ENCODE measurements at places on chromosomes 12 and 14.

DNA sequence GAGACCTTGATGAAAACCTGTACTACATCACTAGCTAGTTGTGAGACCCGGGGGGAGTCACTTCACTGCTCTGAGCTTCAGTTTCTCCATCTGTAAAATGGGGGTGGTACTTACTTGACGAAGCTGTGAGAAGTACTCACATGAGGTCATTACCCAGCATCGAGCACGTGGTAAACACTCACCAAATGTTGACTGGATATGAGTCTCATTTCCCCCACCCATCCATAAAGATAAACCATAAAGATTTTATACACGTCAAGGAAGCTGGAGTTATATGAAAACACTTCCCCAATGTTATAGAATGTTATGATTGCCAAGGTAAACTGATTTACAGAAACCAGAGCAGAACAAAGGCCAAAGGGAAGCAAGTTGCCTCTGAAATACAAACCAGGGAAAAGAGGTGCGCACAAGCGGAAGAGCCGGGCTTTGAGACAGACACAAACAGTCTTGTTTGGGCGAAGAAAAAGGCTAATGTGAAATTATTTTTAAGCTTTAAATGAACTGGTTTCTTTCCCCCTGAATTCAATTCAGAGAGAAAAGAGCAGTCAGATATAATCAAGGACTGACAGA, 536.8 kb downstream of the MED13L start:
- no peak for DNase-seq

GRCh38 chr12:121107681-121108080, 25.0 kb upstream of the P2RX7 start:
- no peak for DNase-seq

DNA sequence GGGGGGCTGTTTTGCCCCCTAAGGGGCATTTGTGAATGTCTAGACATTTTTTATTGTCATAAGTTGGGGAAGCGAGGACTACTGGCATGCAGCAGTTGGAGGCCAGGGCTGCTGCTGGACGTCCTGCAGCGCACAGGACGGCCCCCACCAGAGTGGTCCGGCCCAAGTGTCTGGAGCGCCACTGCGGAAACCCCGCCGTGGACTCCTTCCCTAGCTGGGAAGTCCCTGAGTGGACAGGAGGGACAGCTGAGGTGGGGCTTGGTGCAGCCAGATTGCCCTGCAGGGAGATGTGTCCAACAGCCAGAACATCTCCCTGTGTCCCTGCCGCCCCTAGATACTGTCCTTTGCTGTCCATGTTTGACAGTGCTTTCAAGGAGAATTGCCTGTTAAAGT, 5.5 kb downstream of the CKB start:
- DNase-seq, result no peak

DNA sequence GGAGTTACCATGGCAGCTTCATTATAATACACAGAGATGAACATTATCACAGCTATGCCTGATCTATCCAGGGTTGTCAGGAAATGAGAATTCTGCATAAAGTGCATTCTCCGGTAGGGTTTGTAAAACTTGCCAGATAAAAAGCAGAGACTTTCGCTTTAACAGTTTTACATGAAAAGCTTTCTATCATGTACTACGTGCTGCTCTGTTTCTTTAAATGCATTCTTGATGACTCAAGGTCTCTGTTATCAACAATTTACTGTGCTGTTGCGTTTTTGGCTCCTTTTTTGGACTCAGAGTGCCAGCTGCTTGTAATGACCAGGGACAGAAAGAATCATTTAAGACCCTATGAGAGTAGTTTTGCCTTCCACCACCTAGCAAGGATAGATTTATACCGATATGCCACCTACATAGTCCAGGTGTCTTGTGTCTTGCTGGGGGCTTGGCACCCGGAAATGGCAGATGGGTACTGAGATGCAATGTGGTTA, 371.2 kb downstream of the BTG1 start:
- no peak for DNase-seq

- no peak for DNase-seq
These were observed 18.1 kb upstream of the FBRSL1 start for GRCh38 chr12:132471858-132472255.

DNA sequence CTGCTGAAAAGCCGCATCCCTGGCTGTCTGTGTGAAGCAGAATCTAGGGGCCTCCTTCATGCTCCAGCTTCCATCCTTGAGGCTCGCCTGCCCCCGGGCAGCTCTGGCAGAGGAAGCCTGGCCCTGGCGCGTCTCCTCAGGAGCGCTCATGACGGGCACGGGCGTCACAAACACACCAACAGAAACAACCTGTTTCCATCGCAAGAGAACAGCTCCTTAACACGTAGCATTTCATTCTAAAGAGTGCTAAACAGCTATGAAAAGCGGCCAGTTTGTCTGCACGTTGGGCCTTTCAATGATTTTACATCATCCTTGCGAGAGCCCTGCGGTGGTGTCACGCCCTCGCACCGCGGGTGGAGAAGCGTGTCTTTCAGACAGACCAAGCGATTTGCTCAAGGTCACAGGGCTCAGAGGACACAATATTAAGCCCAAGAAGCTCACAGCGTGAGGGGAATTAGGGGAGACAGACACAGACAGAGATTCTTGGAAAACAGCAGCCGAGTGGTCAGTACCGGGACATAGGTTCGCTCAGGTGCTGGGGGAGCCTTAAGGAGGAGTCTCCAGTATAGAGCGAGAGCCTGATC, 4.9 kb downstream of the ADGRD1 start:
- no peak for DNase-seq

GRCh38 chr14:65927931-65928356, 515.4 kb downstream of the FUT8 start:
- peak; percentile 84 for DNase-seq

DNA sequence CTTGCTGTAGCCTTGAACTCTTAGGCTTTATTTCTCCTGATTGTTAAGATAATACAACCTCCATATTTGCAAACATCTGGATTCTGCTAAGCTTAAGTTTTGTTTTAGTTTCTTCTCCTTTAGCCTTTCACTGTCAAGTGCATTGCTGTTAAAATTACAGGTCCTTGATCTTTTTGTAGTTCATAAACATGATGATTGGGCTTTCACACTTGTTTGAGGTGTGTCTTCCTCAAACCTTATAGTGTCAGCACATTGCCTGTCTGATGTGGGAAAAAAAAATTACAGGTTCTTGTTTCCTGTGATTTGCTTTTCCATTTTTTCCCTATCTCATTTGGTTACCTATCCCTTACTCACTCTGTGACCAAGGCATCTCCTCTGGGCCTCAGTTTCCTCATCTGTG, 59.2 kb downstream of the BICDL1 start:
- no peak for DNase-seq

DNA sequence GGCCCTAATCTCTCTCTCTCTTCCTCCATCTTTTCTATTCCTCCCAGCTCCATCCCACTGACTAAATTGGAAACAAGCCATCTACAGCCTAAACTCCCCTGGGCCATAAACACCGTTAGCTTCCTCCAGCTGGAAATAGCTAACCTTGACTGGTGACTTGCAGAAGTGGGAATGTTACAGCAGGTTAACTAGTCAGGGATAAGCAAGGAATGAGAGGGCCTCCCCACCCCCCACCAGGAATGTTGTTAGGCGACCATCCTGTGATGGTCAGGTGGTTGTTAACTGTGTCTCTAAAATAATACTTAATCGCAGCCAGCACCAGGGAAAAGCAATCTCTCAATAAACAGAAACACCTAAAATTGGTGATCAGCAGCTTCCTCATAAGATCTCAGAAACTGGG, 40.8 kb downstream of the MIS18BP1 start:
- DNase-seq, result no peak

DNA sequence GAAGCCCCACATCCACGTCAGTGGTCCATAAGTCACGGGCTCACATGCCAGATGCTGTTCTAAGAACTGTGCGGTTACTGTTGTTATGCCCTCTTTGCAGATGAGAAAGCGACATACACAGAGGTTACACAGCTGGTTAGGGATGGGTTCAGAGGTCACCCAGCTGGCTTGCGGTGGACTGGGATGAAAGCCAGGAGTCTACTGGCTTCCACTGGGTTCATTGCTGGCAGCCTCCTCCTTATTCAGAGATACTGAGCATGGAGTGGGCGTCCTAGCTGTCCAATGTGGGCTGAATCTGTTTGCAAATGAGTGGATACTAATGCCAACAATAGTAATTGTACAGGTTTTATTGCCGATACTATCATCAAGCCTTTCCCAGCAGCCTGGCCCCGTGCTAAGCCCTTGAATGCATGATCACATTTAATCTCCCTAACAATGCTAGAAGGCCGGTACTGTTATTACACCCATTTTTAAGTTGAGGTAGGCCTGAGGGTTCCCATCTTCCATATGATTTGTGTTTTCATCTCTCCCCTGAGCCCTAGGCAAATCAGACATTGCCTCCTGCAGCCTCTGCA, 129.1 kb downstream of the PLXNC1 start:
- no peak for DNase-seq

- no peak for DNase-seq
These were observed 7.7 kb downstream of the CLSTN3 start for GRCh38 chr12:7137908-7138307.

DNA sequence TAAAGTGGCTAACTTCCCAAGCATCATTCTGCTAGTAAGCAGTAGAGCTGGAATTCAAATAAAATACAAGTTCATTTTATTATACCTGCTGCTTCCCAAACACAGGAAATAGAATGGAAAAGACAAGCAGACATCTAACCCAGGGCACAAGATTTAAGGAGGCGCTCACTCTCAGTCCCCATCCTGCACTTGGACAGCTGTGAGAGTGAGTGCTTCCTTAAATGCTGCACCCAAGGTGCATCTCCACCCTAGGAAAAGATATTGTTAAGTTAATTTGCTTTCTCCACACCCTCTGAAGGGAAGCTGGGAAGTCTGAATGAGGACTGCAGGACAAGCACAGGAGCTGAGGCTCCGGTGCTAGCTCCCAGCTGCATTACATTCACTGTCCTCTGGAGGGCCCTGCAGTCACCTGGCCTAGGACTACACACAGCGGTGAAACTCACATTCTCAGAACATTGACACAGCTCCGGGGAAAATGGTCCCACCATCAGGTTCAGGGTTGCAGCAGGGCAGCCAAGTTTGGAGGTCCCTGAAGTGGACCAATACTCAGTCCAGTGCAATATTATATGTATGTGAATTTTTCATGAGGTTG, 14.2 kb downstream of the HEBP1 start:
- no peak for DNase-seq

GRCh38 chr12:225012-225411, 11.1 kb upstream of the SLC6A12 start:
- no peak for DNase-seq

DNA sequence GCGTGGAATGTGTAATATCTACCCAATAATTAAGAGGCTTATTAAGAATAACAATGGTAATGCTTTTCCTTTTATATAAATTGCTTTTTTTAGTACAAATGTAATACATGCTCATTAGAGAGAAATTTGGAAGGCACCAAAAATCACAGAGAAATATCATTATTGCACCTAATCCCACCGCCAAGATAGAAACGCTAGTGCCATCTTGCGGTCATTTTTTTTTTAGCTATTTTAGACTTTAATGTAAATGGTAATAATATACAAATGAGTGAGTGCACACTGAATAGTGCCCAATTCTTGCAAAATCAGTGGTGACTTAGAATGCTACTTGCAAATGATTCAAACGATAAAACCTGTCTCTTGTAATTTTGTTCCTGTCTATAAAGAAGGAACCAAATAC, 576.8 kb upstream of the TMEM132C start:
- DNase-seq, result no peak

GRCh38 chr12:74980510-74980909, 229.1 kb downstream of the KCNC2 start:
- DNase-seq, result no peak

- DNase-seq, result no peak
These were observed 368.6 kb upstream of the CCDC196 start for GRCh38 chr14:66117600-66117999.

- DNase-seq, result no peak
These were observed 7.0 kb upstream of the ATXN2 start for GRCh38 chr12:111605911-111606766.

GRCh38 chr14:32576088-32576795, 247.1 kb downstream of the AKAP6 start:
- DNase-seq, result peak; percentile 52

GRCh38 chr12:23617749-23618148, 331.7 kb downstream of the SOX5 start:
- no peak for DNase-seq

DNA sequence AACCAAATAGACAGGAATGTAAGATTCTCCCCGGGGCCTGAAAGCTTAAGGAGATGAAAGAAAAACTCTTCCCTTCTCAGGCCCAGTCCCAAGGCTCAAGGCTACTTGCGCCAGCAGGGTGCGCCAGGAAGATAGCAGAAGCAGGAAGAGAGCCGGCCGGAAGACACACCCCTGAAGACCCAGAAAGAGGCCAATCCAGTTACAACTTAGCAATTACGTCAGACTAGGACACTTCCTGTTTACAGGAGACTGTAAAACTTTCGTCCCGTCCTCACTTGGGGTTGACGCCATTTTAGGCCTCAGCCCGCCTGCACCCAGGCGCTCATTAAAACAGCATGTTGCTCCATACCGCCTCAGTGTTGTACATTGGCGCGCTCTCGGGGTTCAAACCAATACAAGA, 9.4 kb downstream of the COX16 start:
- no peak for DNase-seq

DNA sequence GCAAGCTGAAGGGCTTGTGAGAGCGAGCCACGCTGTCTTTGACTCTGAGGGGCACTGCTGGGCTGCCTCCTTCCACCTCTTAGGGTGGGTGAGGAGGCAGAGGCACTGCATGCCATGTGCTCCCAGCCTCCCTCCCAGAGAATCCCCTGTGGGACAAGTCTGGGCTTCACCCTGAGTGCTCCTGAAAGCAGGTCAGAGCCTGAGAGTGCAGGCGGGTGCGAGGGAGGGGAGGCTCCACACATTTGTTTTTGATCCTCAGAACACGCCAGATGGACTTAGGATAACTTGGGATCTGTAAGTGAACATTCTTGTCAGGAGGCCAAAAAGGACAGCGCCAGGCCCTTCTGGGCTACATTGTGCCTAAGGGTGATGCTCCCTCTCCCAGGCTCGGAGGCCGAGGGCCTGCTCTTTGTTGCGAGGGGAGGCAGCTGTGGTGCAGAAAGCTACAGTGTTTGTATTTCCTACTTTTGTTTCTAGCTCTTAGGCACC, 155.4 kb downstream of the TMX1 start:
- no peak for DNase-seq

DNA sequence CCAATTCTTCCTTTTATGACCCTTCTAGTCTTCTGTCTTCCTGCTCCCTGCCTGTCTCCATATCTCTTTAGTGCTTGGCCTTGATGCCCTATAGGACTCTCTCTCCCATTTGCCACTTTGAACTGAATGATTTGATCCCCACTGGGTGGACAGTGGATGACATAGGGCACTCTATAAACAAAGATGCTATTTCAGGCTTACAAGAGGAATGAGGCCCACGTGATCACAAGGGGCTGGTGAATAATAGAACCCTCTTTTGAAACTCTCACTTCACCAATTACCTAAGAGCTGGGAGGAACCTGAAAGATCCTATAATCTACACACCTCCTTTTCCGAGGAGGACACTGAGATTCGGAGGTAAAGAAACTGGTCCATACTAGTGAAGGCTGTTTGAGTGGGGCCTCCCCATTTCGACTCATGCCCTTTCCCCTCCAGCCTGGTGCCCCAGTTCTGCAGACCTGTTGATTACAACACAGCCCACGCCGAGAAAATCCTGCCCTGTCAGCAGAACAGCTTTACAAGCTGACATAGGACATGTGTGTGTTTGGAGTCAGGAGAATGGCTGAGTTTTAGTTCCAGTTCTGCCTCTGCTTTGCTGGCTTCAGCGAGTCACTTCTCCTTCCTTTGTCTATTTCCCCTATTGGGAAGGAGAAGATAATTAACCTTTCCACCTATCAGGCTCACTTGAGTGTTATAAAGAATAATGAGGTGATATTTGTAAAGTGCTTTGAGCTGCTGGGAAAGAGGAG, 400.3 kb downstream of the ZFP36L1 start:
- DNase-seq, result no peak

GRCh38 chr14:100363053-100363452, 39.9 kb downstream of the SLC25A47 start:
- no peak for DNase-seq

All from NCI-H1092 (cell line).